ENCODE measurements at places on chromosomes 12 and 14.

DNA sequence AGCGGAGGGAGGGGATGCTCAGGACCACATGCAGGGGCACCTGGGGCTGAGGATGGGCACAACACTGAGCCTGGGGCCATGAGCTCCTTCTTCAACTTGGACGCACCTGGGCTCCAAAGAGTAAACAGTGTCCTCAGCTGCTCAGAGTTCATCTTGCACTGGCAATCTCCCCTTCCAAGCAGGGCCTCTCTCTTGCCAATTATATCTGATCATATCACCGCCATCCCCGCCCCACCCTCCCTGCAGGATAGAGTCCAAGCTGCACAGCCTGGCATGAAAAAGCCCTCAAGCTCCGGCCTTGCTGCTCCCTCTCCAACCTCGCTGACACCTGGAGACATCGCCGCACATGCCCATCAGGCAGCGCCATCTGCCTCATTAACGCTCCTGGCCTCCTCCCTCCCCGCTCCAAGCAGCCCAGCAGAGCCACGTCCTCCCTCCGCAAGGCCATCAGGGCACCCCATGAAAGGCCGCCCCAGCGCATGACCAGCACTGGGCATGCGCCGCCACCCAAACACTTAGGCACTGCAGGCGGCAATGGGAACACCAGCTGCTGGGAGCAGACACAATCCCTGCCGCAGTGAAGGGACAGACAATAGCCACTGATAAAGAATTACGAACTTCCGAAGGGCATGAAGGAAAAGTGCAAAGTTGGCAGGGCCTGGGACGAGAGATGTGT lies 88.8 kb downstream of the CHGA start:
- DNase-seq = peak; percentile 96

DNA sequence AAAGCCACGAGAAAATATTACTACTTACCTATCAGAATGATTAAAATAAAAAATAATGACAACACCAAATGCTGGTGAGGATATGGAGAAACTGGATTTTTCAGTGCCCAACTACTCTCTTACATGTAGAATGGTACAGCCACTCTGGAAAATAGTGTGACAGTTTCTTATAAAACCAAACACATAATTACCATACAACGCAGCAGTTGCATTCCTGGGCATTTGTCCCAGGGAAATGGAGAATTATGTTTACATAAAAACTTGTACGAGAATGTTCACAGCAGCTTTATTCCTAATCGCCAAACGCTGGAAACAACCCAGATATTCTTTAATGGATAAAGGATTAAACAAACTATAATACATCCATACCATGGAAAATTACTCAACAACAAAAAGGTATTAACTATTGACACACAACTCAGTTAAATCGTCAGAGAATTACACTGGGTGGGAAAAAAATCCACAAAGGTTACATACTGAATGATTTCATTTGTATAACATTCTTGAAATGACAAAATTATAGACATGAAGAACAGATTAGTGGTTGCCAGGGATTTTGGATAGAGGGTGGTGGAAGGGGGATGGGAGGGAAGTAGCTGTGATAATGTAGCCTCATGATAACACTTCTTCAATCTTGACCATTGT lies 35.4 kb downstream of the TAOK3 start:
- no peak for DNase-seq

- DNase-seq = no peak
Observed at GRCh38 chr14:101124815-101125214, 221.3 kb upstream of the RTL1 start.

DNA sequence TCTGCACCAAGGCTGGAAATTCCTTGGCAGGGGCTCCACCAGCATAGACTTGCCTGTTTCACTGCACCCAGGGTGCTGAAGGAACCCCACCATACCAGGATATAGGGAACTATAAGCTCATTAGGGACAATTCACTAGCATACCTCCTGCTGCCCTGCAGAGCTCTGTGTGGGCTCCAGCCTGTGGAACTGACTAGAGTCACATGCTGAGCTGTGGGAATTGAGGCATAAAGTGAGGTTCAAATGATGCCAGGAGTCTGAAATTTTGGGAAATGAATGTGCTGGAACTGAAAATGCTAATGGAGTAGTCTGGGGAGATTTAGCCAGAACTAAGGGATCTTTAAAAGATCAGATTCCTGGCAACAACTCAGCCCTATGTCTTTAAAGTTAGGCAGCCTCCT lies 7.3 kb upstream of the EMP1 start:
- no peak for DNase-seq
